ENCODE measurements at places on chromosomes 13 and 19.
A peak's percentile ranks its signal among the peaks of the same experiment; 100 is the strongest.

DNA sequence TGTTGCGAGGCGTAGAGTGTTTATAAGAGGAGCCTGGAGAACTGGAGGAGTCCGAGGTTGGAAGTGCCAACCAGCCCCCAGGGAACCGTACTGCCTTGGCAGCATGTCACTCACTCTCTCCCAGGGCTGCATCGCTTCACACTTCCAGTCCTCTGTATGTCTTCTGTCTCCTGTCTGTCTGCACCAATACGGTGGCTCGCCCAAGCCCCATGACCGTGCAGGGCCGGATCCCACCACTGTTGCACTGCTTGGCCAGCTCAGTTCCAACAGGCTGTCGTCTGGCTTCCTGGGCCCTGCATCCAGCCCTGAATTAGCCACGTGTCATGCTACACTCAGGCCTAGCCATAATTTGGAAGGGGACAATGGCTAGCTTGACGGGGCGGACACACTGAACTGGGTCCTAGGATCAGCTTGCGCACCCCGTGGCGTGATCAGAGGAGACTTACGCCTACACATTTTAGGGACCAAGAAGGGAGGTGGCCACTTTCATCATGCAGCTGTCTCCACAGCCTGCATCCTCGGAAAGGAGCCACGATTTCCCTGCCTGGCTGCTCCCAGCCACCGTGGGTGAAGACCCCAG is 147.1 kb downstream of the URI1 start:
- DNase-seq, result no peak

DNA sequence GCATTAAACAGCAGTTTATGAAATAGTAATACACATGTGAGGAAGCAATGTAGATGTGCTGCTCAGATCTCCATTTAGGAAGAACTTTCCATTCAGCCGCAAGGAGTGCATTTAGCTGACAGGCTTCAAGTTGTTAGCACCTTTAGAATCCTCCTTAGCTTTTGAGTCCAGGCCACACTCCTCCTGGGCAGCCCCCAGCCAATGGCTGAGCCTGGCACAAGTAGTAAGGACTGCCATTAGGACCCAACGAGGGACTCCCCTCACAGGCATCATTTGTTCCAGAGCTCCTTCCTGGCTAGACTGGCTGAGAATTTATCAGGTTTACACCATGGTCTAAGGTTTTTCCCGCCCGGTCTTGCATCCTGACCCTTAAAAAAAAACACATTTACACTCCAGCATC is 201.4 kb downstream of the DIAPH3 start:
- DNase-seq, result no peak

DNA sequence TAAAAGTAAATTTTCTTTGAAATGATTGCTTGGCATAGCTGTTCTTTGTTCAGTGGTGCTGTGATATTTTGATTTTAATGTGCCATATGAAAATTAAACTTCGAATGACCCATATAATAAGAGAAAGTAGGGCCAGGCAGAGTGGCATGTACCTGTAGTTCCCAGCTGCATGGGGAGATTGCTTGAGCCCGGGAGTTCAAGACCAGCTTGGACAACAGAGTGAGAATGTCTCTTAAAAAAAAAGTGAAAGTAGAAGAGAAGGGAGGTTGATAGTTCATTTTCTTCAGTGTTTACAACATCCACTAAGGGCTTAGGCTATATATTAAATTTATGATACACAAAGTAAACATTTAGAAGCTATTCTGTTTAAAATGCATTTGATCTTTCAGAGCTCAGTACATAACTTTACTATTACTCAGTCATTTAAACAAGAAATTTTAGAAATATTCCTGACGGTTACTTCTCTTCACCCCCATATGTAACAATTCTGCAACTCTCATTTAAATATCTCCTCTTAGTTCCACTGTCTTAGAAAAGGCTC is 17.2 kb upstream of the RFC3 start:
- DNase-seq, result no peak

DNA sequence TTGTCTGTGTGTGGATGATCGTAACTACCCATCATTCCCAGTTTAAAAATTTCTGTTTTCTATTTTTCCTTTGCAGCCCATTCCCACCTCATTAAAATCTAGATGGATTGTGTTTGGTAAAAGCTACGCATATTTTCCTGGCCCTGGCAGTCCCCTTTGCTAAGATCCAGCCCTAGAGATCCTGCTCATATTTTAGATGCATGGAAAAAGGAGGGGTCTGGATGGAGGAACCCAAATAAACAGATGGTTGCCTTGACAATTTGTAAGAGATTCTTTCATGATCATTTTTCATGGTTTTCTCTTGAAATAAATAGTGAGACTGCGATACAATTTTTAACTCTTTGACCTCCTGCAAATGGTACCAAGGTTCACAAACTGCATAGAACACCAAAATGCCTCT is 174.4 kb downstream of the SLC7A1 start:
- DNase-seq, result no peak

DNA sequence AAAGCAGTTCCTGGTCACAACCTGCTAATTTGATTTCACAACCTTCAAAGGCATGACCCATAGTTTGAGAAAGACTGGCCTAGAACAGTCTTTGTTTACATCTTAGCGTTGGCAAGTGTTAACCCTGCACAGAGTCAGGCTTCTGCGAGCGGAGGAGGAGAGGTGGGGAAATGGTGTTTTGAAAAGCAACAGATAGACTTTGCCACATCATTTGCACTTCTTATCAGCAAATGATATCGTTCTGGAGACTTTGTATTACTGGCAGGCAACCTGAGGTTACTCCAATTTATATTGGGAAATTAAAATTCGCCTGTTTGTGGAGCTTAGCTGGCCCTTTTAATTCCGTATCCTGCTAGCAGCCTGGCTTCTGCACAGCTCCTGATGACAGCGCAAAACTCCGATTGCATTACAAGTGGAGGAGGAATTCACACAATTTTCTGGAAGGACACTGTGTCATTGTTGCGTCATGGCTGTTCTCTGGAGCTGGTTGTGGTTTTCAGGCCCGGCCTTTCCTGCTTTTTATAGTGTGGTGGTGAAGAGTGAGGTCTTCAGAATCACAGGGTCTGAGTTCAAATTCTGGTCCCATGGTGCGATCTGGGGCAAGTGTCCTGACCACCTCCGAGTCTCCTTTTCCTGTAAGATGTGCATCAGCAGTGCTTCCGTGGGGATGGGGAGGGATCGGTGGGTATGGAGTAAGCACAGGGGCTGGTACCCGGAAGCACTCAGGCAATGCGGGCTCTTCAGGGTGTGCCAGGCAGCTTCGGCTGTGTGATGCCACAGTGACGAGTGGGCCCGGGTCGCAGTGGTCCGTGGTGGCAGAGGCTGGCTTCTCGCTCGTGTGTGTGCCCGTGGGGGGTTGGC is 49.1 kb upstream of the EHD2 start:
- DNase-seq, result no peak

DNA sequence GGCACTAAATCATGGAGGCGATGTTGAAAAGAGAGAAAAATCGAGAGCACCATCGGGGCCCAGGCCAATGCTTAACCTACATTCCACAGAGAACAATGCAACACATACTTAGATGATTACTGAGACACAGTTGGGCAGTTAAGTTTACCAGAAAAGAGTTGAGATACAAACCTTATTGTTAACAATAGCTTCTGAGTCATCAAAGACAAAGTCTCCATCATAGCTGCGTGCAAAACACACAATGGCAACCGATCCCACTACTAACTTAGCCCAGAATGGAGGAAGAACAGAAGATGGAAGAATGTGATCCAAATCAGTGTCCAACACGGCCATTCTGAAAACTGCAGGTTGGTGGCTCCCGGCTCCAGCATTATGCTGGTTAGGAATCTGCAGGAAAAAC is 6.2 kb downstream of the TMTC4 start:
- DNase-seq, result no peak

GRCh38 chr13:66927562-66927961 is 302.6 kb downstream of the PCDH9 start:
- no peak for DNase-seq

DNA sequence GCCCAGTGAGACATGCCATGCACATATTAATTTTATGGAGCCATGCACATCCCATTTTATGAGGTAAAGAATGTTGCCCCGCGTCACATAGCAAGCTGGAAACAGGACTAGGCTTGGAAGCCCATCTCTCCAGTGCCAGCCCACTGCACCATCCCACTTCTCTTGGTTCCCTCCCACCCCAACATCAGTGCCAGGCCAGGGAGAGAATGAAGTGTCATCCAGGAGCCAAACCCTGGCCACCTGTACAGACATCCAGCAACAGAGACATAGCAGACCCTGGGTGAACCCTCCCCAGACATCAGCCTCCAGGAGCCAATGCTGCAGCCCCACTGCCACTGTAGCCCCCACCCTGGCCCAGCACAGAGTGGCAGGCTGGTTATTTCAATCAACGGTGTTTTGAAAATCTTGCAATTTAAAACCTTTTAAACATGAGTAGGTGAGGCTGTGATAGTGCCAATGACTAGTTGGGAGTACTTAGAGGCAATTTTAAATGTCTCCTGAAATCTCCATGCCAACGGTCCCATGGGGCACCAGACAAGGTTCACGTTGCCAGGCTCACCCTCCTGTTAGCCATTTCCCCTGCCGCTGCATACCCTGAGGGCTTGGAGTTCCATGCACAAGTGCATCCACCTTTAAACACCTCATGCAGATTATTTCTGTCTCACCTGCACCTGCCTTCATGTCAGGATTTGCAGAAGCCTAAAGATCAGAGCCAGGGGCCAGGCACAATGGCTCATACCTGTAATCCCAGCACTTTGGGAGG is 34.7 kb downstream of the VSTM2B start:
- no peak for DNase-seq

DNA sequence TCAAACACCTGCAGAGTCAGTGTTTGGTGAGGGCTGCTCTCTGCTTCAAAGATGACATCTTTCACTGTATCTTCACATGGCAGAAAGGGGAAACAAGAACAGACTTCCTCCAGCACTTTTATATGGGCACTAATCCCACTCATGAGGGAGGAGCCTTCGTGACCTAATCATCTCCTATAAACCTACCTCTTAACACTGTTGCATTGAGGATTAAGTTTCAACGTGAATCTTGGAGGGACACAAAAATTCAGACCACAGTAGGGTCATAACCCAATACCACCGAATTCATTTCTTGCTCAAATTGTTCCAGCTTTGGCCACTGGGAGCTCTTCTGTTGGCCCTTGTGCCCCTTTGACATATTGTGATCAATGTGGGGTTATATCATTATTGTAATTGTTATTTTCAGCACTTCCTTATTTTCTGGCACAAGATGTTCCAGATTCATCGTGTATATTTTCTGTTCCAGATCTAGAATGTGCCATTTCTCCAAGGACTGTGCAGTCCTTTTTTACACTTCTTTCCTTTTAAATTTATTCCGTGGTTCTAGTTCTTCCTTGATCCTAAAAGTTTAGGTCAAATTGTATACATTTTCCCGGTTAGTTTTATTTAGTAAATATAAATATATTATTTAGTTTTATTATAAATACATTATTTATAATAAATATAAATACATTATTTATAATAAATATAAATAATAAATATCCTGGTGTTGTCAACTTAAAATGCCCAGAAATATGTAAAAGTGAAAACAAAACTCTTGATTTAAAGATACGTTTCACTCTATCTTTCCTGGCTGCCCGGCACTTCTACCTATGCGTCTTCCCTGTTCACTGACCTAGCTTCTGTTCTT is 35.5 kb upstream of the IGFL4 start:
- no peak for DNase-seq

DNA sequence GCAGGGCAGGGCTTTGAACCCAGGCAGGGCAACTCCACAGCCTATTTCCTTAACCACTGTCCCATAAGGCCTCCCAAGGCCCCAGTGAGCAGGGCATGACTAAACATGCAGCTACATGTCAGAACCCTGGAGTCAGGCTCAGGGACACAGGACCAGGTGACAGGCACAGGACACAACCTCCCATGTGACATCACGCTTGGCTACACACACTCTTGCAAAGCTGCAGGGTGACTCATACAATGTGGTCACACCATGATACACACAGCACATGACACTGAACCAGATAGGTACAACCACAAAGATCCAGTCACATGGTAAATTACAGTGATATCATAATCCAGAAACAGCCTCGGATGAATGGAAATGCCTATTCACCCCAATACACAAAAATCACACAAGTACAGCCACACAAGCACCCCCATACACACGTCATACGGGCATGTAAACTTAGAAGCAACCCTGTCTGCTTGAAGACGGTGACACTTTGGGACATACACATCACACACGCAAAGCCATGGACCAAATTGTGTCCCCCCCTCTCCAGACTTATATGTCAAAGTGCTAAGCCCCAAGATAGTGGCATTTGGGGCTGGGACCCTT is 14.5 kb downstream of the KLK4 start:
- DNase-seq, result no peak

GRCh38 chr19:6617374-6617773 is 26.4 kb upstream of the CD70 start:
- DNase-seq, result no peak

DNA sequence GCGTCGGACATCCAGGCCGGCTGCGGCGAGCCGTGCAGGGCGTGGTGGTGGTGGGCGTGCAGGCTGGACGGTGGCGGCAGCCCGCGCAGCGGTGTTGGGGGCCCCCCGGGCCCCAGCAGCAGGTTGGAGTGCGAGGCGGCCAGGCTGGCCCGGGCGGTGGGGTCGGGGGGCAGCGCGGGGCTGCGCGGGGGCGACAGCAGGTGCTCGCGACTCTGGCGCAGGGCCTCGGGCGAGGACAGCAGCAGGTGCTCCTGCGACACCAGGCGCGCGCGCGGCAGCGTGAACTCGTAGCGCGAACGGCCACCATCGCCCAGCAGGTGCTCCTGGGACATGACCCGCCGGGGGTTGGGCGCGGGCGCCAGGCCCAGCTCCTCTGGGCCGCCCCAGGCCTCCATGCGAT is 9.8 kb downstream of the SHISA7 start:
- DNase-seq, result no peak

GRCh38 chr19:33458171-33458633 is 63.4 kb downstream of the PEPD start:
- no peak for DNase-seq

DNA sequence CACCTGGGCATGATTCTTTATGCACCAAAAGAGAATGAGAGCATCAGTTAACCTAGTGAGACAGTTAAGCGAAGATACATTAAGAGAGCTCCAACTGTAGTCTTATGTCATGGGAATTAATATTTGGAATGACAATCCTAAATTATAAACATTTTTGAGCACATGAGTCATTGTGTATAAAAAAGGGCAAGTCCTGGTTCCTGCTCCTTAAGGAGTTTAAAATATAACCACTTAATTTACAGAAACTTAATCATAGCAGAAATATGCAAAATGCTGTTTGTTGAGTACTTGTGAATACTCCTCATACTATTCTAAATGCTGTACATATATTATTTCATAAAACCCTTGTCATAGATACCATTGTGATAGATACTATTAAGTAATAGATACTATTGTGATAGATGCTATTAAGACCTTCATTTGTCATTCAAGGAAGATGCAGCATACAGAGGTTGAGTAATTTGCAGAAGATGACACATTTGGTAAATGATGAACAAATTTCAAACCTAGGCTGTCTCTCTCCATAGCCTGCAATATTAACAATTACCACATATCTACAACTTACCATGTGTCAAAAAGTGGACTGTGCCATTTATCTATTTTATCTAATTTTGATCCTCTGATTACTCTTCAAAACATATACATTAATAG is 301.0 kb downstream of the TBC1D4 start:
- DNase-seq, result no peak

GRCh38 chr19:12946092-12946721 is 545 bp downstream of the RAD23A start:
- peak; percentile 34 for DNase-seq
